ENCODE measurements at places on chromosomes 6 and 20. TPM values are rescaled to one million over a fixed set of nuclear protein-coding genes. Genes with fewer than 3 reads are reported as not detected.

- no peak for DNase-seq
Observed at GRCh38 chr20:5197847-5198650, 71.2 kb downstream of the CDS2 start.

GRCh38 chr6:36780442-36781177 is 58.6 kb downstream of the CPNE5 start:
- no peak for DNase-seq

- no peak for DNase-seq
Observed at GRCh38 chr6:11909696-11910132, 102.4 kb upstream of the HIVEP1 start.

- no peak for DNase-seq
Observed at GRCh38 chr6:43869792-43870659, 100.0 kb downstream of the VEGFA start.

- no peak for DNase-seq
Observed at GRCh38 chr6:157706883-157707282, 116.2 kb upstream of the SNX9 start.

- DNase-seq: no peak
Observed at GRCh38 chr6:107740496-107741190, 83.5 kb downstream of the SCML4 start.

DNA sequence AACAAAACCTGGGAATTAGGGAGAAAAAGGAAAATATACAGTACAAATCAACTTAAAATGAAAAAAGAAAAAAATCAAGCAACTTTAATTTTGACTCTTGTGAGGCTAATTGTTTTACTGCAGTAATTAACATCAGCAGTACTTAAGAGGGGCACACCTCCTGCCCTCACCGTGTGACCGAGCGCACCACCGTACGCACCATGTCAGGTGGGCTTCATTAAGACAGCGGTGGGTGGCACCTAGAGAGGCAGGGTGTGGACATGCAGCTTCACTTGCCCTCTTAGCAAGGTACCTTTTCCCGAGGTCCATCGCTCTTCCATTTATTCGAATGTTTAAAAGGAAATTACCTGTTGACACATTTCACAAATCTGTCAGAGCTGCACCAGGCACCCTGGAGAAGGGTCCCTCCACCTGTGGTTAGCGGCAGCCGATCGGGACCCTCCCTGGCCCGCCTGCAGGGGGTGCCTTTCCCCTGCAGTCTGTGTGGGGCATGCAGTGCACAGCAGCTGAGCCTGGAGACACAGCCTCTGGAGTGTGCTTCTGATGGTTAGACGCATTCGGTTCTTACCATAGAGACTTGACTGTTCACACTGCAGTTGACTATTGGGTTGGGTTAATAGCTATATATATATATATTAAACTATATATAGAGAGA is 184.1 kb downstream of the TMEM242 start:
- no peak for DNase-seq

- no peak for DNase-seq
Observed at GRCh38 chr20:35901678-35902544, 52.4 kb downstream of the SCAND1 start.

GRCh38 chr20:50652702-50653294 is 38.5 kb downstream of the RIPOR3 start:
- no peak for DNase-seq

DNA sequence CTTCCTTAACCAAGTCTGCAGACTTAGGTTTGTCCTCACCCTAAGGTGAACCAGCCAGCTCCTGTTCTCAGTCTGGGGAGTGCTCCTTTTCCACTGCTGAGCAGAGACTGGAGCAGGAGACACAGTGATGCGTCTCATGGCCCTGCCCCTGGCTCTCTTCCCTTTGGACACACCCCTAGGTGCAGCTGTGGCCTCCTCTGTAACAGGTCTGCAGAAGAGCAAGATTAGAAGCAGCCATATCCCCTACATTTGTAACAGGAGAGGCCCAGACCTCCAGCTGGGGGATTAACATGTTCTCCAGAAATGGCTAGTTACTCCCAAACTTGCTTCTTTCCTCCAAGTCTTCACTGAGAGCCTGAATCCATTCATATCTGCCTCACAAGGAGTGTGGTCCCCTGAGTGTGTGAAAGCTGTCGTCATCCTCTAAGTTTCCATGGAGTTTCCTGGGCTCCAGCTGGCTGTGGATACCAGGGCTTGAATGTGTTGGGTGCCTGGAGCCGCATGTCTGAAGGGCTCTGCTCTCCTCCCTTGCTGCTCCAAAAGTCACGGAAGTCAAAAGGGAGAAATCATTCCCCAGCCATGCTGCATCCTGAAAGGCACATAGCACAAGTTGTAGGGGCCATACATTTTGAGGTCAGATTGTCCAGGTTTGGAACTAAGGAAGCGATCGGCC is 57.7 kb downstream of the PPP1R14C start:
- no peak for DNase-seq

- DNase-seq: no peak
Observed at GRCh38 chr20:16479666-16480065, 93.6 kb downstream of the KIF16B start.

DNA sequence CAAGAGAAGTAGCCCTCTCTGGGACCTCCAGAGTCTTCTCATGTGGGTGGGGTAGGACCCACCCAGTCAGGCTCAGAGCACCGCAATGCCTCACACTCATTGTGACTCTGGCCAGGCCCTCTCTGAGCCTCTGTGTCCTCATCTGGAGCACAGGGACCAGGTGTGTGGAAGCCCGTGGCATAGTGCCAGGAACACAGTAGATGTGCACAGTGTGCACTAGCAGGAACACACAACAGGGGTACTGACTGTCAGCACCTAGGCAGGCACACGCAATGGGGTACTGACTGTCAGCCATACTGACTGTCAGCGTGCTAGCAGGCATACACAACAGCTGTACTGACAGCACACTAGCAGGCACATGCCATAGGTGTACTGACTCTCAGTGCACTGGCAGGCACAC is 2.0 kb upstream of the STMN3 start:
- no peak for DNase-seq

DNA sequence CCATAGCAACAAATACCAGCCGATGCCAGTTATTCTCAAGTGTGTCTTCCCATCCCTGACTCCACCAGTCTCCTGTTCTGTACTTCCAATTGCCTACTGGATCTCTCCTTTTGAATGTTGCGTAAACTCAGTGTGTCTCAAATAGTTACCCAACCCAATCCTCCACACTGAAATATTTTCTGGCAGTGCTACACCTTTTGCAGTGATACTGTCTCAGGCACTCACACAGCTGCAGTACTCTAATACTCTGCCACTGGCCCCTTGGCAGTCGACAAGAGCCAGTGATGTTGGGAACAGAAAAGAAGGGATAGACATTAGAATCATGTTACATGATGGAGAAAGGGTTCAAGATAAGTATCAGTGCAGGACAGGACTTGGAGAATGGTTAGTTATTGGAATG is 31.8 kb upstream of the FOXO3 start:
- no peak for DNase-seq

DNA sequence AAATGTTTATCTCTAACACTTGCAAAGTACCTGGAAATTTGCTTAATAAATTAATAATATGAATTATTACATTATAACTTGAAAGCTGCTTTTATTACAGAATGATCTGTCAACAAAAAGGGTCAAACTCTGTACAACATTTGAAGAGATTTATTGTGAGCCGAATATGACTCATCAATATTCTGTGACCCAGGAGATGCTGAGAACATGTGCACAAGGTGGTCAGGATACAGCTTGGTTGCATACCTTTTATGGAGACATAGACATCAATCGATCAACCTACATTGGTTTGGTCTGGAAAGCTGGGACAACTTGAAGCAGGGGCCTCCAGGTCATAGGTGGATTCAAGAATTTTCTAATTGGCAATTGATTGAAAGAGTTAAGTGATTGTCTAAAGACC is 79.0 kb downstream of the RNASET2 start:
- DNase-seq: no peak

DNA sequence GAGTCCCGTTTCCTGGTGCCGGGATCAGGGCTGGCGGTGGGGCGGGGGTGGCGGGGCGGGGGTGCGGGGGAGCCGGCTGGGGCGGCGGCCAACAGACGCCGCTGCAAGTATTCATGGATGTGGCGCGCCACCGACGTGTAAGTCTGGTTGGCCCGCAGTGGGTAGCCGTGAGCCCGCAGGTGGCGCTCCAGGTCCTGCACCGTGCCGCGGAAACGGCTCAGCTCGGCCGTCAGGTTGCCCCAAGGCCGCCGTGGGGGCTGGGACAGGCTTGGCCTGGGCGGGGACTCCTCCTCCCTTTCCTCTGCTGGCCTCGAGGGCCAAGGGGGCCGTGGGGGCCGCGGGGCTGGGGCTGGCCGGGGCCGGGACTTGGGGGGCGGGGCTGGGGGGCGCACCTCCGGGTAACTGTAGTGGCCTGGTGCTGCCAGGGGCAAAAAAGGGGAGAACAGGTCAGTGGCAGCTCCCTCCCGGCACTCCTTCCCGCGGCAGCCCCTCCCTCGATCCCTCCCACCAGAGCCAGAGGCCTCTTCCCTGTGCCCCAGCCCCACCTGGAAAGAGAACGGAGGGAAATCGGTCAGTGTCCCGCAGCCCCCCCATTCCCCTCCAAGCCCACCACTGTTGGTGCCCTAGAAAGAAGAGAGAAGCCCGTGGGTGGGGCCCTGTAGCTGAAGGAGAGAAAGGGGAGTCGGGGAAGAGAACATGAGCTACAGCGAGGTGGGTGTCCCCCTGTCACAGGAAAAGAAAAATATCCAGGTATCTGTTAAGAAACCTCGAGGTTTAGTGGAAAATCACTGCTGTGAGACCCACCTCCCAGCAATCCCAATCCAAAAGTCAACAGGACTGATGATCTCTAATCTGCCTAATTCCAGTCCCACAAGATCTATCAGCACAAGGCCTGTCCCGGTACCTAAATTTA is 21.3 kb downstream of the TNXB start:
- DNase-seq: no peak

- DNase-seq: no peak
Observed at GRCh38 chr6:27428966-27429365, 40.4 kb downstream of the ZNF391 start.

CALHM6 gene
- 9.5 TPM for total RNA-seq

SIRPD gene
- not detected for total RNA-seq

TMEM217 gene
- total RNA-seq: 3.4 TPM

ADGRF5 gene
- total RNA-seq: 41.3 TPM

TBXT gene
- total RNA-seq: not detected

LPIN3 gene
- total RNA-seq: 4.7 TPM

IDH3B gene
- total RNA-seq: 44.5 TPM

SOX18 gene
- total RNA-seq: 4.5 TPM

NR2E1 gene
- not detected for total RNA-seq

CPXM1 gene
- 46.9 TPM for total RNA-seq

PAX1 gene
- not detected for total RNA-seq

ZBTB46 gene
- 10.6 TPM for total RNA-seq

PGBD1 gene
- 8.7 TPM for total RNA-seq

THBS2 gene
- 140 TPM for total RNA-seq
